ENCODE measurements at places on chromosomes 2 and 18.

- DNase-seq: no peak
Observed at GRCh38 chr18:64618390-64618789, 469.5 kb upstream of the LINC00305 start.

DNA sequence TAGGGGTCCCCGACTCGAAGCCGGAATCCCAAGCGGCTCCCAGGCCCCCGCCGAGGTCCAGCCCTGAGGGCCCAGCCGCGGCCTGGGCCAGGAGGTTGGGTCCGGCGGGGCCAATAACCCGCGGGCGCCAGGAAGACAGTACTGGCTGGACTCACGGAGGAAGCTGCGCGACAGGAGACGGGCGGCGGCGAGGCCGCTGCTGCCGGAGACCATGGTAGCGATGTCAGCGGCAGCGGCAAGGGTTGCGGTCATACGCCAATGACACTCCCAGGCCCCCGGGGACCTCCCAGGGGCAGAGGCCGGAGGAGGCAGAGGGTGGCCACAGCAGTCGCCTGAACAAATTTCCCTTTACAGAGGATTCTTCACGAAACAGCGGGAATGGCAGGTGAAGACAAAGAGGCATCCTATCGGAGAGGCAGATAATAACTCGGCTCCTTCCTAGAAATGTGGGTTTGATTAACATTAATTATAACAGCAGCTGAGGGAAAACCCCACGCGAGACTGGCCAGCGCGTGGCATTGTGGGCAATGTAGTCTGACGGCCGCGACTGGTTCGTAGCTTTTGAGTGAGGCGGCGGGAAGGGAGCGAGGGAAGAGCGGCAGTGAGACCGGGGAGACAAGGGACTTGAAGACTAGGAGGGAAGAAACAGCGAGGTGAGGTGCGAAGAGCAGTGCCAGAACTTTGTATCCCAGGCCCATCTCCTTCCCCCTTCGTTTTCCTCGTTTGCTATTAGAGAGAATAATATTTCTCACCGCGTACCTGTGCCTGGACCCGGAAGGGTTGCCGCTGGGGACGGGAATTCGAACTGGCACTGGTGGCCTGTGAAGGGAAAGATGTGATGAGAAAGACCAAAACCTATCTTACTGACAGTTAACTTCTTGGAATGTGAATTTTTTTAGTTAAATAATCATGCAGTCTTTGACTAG, at the start of gene SUCLG1:
Gene SUCLG1 (minus strand): TSS at position 263 of the 926 bp plus-strand sequence. CDS start 11 bp downstream, at position 252.
- DNase-seq: peak; percentile 59

GRCh38 chr18:11673560-11673959, 15.5 kb upstream of the GNAL start:
- no peak for DNase-seq

DNA sequence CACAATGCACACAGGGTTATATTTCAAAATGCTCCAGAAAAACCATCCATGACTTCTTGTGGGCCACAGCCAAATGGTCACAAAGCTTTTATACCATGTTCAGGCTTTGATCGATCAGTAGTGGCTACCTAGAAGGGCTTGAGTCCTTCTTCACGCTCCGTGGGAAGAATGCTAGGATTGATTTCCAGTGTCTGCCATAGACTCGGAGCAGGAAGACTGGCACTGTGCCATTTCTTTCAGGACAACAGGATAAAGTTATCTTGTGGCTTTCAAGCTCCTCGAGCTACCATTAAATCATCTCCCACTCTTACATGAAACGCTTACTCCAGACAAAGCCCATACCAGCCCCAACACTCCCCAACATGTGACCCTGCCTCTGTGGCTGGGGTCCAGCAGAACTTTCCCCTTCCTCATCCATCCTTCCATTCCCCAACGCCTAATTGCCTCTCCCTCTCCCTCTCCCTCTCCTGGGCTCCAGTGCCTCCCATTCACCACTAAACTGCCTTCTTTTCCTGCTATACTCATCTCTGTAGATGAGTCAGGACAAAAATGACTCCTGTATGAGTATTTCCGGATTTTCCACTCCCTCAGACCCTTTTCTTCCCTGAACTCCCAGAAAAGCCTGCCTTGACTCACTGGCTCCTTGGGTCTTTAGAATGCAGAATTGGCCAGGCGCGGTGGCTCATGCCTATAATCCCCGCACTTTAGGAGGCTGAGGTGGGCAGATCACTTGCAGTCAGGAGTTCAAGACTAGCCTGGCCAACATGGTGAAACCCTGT, 40.9 kb downstream of the ADD2 start:
- DNase-seq: no peak

GRCh38 chr2:199903111-199903510, 8.0 kb upstream of the C2orf69 start:
- DNase-seq: no peak

DNA sequence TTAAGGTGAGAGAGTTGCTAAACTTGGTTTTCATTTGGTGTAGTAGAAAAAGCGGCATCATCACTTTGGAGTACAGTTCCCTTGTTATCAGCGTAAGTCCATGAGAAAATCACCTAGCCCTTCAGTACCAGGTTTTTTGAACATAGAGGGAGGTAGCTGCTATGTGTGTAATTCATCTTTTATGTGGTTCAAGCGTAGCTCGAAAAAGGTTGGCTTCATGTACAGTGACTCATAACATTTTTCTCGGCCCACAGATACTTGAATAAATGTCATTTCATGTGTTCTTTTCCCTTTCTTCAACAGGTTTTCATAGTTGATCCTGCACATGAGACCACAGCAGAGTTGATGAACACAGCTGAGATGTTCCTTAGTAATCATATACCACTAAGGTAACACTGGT, 43.6 kb downstream of the UGGT1 start:
- DNase-seq: no peak

- no peak for DNase-seq
Observed at GRCh38 chr18:77008576-77009315, 123.8 kb downstream of the MBP start.

DNA sequence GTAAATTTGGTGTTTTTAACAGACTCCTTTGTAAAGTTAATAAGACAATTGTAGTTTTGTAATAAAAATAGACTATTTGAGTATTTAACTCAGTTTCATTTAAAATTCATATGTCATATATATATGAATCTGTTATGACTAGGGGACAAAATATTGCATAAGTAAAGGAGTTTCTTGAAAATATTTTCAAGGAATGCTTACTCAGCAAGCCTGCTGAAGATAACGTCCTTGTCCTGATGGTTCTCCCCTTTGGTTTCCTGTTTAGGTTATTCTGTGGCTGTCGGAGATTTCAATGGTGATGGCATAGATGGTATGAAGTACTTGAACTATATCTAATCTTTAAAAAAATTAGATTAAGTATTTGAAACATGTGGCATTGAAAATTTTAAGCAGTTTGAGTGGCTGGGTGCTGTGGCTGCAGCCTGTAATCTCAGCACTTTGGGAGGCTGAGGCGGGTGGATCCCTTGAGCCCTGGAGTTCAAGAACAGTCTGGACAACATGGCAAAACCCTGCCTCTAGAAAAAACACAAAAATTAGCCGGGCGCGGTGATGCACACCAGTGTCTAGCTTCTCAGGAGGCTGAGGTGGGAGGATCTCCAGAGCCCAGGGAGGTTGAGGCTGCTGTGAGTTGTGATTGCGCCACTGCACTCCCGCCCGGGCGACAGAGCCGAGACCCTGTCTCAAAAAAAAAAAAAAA, 47.1 kb downstream of the ITGAV start:
- no peak for DNase-seq

- DNase-seq: no peak
Observed at GRCh38 chr18:6745504-6746031, 16.1 kb downstream of the ARHGAP28 start.

- no peak for DNase-seq
Observed at GRCh38 chr2:132544006-132544630, 125.9 kb downstream of the LYPD1 start.

- DNase-seq: no peak
Observed at GRCh38 chr2:53353135-53354114, 414.2 kb upstream of the CHAC2 start.

DNA sequence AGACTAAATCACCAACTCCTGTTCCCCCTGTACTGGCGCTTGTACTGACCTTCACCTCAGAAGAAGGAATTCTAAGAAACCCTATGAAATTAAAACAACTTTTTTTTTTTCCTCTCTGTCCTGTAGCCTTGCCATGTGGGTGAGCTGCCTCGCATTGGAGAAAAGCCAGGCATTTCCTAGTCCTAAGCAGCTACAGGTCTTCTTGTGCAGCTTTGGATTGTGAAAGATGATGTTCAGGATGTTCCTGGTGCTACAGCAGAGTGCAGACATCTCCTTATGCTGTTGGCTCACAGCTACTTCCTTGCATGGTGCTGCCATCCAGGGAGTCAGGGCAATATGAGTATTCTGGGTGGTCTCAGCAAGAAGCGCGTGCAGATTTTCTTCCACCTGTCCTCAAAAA, 11.9 kb downstream of the PIK3C3 start:
- no peak for DNase-seq

DNA sequence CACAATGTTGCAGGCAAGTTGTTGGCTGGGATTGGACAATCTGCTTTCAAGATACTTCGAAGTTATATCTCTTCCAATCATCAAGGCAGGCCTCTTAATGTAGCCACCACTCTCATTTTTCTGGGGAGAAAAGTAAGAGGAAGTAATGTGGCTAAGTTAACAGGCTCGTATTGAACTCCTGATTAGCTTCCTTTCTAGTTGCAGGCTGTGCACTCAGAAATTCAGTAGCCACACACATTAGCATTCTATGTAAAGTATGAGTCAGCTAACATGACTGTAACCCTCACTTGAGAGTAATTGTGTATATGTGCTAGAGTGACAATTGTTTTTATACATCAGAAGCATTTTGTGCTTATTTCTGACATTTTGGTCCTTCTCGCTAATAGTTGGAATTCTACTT, 3.3 kb downstream of the TWSG1 start:
- no peak for DNase-seq

DNA sequence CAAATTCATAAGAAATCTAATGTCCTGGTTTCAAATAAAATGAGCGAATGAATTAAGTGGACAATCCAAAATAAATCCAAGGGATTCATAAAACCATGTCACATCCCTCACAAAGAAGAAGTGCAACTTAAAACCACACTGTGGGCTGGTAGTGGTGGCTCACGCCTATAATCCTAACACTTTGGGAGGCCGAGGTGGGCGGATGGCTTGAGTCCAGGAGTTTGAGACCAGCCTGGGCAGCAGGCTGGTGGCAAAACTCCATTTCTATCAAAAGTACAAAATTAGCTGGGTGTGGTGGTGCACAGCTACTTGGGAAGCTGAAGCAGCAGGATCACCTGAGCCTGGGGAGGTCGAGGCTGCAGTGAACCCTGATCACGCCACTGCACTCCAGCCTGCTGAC, 25.4 kb downstream of the FAM98A start:
- no peak for DNase-seq

DNA sequence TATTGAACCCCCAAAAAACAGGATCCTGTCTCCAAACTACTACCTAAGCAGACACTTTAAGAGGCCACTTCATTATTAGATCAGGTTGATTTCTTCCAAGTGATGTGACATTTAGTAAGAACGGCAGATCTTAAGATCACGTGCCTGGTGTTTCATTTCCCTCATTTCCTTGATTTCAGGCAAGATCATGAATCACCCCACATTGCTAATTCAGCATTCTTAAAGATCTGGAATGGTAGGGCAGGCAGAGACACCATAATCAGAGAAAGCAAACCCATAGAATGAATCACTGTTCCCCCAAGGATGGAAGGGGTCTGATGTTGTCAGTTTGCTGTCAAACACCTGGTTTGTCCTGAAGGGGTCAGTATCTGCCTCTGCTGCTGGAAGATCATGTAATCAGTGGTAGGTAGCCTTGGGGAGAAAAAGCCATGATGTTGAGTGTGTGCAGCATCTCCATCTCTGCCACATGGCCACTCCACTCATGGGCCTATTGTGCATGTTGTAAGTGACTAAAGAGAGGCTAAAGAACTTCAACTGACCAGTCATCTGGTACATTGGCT, 133.9 kb downstream of the ARHGAP15 start:
- DNase-seq: no peak

GRCh38 chr2:181052523-181052891, 72.1 kb downstream of the UBE2E3 start:
- no peak for DNase-seq

DNA sequence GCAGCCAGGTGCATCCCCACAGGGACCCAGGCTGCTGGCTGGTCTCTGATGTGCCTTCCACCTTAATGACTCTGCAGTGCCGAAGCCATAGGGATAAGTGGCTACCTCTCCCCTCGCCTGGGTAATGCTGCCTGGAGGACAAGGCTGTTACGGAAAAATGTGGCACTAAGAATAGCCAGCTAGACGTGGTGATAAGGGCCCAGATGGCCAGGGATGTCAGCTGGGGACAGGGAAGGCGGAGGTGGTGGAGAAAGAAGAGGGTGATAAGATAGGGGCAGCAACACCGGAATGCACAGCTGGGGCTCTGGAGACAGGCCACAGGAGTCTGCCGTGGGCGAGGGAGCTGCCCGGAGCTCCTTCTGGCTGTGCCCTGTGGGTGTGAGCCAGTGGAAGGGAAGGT, 170.6 kb downstream of the FHOD3 start:
- DNase-seq: no peak

DNA sequence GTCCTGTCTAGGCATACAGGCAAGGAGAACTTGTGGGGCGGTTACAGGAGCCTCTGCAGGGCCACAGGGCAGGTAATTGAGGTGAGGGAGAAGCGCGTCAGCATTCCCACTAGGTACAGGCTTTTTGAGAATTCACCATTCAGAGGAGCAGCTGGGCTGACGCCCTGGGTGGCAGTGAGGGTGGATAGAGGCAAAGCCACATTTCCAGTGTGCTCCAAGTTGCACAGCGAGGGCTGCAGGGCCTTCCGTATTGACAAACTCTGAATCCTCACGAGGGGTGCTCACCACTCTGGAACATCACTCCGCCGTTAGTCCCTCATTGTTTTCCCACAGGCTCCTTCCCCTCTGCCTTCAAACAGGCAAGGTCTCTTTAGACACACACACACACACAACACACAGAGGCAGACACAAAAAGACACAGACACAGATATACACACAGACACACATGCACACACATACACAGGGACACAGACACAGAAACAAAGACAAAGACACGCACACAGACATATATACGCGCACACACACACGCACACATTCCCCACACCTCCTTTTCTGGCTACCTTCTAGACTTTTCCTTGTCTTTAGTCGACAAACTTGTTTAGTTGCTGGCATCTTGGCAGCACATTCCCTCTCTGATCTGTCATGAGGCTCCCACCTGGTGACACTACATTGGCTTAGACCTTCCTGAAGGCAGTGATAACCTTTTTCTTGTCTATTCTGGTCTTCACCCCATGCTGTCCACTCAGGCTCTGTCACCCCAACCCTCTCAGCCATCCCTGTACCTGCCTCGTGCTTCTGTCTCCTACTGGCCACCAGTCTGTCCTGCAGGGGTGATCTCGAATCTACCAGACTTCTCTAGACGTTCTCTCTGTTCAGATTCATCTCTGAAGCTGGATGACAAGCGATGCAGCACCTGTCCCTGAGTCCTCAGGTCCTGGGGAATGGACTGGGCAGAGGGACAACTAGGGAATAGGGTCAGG, 136.8 kb downstream of the ALPK2 start:
- no peak for DNase-seq

- DNase-seq: no peak
Observed at GRCh38 chr2:155696571-155696970, 636.0 kb downstream of the NR4A2 start.

DNA sequence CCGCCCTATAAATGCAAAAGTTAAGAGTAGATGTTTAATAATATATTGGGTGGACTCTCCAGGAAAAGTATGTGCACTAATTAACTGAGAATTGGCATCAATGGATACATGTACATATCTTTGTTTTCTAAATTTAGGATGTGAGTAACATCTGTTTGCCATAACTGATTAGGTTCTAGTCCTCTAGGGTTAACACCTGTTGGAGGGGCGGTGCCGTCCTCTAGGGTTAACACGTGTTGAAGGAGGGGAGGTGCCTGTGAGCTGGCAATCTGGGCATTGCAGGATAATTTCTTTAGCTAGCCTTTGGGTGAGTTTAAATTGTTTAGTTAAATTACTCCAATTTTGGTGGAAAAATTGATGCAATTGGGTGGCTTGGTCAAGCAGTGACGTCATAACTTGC, 30.9 kb downstream of the HTR2B start:
- no peak for DNase-seq

Data from stimulated activated CD4-positive, alpha-beta T cell treated with anti-CD3 and anti-CD28 coated beads, Interleukin-1b, Interleukin-23, amount 100 ng/mL, for 1 hour (primary cell).